ENCODE measurements at places on chromosomes 12 and 14. TPM values are rescaled to one million over a fixed set of nuclear protein-coding genes. Genes with fewer than 3 reads are reported as not detected.

The SOAT2 gene
- polyA plus RNA-seq, result 0.14 TPM

The DDN gene
- polyA plus RNA-seq, result 0.12 TPM

The STAC3 gene
- 1.4 TPM for polyA plus RNA-seq

The PRR13 gene
- 119 TPM for polyA plus RNA-seq

The GTF2A1 gene
- 3.8 TPM for polyA plus RNA-seq

The TULP3 gene
- 12.8 TPM for polyA plus RNA-seq

The DTX1 gene
- polyA plus RNA-seq, result 0.49 TPM

The ASPG gene
- 86.4 TPM for polyA plus RNA-seq

The CLEC6A gene
- polyA plus RNA-seq, result not detected

The GPR137C gene
- 0.11 TPM for polyA plus RNA-seq

The CD27 gene
- 0.84 TPM for polyA plus RNA-seq

The PDZRN4 gene
- polyA plus RNA-seq, result 0.59 TPM

The SCNN1A gene
- 98.7 TPM for polyA plus RNA-seq

The OTX2 gene
- not detected for polyA plus RNA-seq

The B4GALNT1 gene
- polyA plus RNA-seq, result 0.18 TPM
